ENCODE measurements at places on chromosomes 12 and 14.

- no peak for DNase-seq
Observed at GRCh38 chr12:106759526-106760183, 14.8 kb upstream of the RIC8B start.

- no peak for DNase-seq
Observed at GRCh38 chr14:41899416-41899815, 292.7 kb downstream of the LRFN5 start.

GRCh38 chr12:78418919-78419318, 445.7 kb upstream of the SYT1 start:
- DNase-seq: no peak

DNA sequence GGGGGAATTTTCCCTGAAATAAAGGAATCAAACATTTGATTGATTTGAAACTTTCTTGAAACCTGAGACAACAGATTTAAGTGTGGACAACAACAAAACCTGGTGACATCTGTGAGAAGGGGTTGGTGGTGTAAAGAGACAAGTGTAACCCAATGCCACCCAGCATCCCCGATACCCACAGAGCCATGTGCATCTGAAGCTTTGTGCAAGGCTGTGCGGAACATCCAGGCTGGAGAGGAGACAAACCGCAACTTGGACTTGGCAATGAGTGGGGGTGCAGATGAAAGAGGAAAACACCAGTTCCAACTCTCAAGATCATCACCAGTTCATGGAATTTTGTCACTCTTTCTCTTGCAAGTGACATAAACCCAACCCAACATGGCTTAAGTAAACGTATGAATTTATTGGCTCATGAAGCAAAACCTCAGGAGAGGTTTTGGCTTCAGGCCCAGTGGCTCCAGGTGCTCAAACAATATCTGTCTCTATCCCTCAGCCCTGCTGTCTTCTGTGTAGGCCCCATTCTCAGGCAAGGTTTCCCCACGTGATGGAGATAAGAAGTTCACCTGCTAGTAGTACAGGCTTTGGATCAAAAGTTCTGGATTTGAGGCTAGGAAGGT, 55.2 kb upstream of the NTF3 start:
- DNase-seq: no peak

DNA sequence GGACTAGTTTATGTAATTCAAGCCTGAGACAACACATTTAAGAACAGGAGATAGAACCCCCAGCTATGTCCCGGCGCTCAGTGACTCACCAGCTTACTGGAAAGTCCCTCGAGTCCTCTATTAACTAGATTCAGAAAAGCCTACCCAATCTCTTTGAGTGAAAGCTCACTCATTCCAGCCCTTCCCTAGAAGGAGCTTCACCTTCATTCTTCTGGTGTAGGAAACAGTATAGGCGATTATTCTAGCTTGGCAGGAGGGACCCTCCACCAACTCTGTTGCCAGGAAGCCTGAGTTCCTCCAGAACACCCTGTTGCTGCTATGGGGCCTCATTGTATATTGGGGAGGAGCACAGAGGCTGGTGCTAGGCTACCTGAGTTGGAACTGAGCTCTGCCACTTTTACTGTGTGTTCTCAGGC, 57.2 kb upstream of the AEBP2 start:
- DNase-seq: no peak

DNA sequence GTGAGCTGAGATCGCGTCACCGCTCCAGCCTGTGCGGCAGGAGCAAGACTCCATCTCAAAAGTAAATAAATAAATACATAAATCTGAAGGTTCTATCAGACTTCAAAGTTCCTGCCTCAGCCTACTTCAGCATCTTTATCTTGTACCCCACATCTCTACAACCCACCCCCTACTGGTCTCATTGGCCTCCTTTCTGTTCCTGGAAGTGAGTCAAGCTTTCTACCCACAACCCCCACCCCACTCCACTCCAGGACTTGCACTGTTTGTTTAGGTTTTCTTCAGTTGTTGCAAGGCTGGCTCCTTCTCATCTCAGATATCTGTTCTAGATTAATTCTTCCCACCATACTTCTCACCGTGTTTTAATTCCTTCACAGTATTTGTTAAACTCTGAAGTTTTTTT, 714 bp upstream of the PSMC6 start:
- no peak for DNase-seq

GRCh38 chr12:88142610-88142991, 494 bp downstream of the TMTC3 start:
- peak; percentile 36 for DNase-seq
